CD4-positive, alpha-beta T cell treated with Interleukin-6 at 100 ng/mL for 8 hours (primary cell): ENCODE measurements at places on chromosomes 3 and 15.

DNA sequence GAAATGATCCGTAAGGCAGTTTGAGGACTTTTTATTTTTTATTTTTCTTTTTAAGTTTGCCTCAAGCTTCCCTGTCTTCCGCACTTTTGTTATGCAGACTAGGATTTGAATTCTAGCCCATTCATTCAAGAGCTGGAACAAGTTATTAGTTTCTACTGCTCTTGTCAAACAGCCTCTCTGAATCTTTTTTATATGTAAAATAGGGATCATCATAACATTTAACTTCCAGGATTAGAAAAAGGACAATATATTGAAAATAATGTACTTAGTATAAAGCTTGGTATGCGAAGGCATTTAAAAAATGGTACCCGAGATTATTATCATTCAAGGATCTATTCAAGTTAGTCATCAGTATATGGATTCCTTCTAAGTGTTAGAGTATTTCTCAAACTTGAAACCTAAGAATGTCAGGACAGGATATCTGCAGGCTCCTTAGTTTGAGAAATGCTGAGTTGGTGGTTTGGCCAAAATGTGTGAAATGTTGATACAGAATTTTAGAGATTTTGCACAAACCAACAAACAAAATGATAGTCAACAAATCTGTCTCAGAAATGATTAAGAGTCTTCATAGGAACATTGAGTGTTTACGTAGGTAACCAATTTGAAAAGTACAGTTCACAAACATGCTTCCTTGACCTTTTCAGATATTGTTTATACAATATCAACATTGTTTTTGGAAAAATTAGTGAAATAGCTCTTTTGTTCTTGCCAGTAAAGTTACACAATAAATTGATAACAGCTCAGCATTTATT is 40.5 kb upstream of the IGSF10 start:
- DNase-seq = no peak

- DNase-seq = no peak
These were observed 44.7 kb upstream of the PLCL2 start for GRCh38 chr3:16840101-16840424.

- no peak for DNase-seq
These were observed 152.6 kb downstream of the DPH6 start for GRCh38 chr15:35393398-35393797.

DNA sequence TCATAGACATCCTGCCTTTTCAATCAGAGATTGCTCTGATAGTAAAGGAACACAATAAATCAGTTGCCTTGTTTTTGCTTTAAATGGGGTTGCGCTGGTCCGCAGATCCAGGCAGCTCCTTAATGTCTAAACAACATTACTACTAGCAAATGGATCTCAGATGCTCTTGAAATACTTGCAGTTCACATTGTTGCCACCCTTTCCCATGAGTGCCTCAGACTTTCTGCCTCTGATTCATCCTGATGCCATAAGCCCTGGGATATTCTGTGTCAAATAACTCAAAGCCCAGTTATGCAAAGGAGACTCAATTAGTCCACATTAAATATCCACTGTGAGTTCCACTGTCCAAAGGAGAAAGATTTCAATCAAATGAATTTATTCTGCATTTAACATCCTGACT is 196.7 kb downstream of the PLCH1 start:
- DNase-seq = no peak

DNA sequence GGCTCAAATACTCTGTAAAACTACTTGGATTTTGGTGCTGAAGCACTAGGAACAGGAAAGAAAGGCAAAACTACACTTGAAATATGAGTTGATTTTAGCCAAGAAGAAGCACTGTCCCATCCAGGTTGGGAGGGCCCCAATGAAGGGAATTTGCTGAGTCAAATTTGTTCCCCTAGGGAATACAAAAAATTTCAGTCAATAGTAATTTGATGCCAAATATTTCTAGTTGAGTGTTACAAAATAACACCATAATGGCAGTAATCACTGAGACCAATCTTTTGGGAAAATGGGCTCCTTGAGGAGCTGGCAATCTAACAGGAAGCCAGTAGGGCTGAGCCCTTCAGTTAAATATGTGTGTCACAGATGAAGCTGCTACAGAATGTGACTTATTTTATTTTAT is 896.9 kb downstream of the DIPK2A start:
- no peak for DNase-seq
